Activated T-helper 1 cell treated with anti-CD3 and anti-CD28 coated beads, Interleukin-12 subunit alpha, Interleukin-12 subunit beta, Interleukin-2, Interleukin-4 antibody, amounts not matched to agents 30 ng/mL and 10 ng/mL and 1 ng/mL, durations not matched to agents 14 hours and 24 hours and 36 hours (primary cell): ENCODE measurements at places on chromosomes 2 and 18. TPM values are rescaled to one million over a fixed set of nuclear protein-coding genes. Genes with fewer than 3 reads are reported as not detected.

GRCh38 chr2:212484563-212485080 lies 54.0 kb downstream of the ERBB4 start:
- no peak for DNase-seq

GRCh38 chr2:124804014-124804940 lies 779.2 kb downstream of the CNTNAP5 start:
- DNase-seq = no peak

DNA sequence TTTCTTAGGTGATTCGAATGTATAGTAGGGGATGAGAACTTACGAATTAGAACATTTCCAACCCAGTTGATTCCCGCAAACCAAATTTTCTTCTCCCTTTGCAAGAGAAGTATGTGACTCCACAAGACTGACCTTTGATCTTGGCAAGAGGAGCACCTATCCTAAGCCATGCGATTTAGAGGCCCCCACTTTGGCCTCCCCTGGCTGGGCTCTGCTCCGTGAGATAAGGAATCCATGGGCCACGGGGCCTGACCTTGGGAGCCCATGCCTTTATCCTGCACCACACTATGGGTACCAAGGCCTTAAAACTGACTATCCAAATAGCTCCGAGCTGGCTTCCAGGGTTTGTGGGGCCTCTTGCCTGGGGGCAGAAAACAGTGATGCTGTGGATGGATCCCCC lies 135.8 kb downstream of the LRRTM1 start:
- no peak for DNase-seq

DNA sequence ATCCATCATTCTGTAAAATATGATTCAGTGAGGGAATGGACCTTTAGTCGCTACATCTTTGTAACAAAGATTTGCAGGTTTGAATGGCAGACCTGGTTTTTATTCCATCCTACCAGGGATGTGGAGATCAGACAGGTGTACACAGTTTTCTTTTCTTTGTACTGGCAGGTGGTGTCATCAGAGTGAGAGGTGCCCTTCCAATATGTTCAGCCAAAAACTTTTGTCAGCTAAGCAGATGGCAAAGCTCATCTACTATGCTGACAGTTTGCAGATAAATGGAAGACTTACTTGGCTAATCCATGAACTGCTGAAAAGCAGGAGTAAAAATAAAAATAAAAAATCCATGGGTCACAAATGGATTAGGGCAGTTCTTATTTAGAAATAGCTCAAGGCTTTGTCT lies 185.5 kb upstream of the DOK6 start:
- no peak for DNase-seq

- DNase-seq = no peak
Observed at GRCh38 chr2:113822087-113822815, 65.8 kb upstream of the SLC35F5 start.

DNA sequence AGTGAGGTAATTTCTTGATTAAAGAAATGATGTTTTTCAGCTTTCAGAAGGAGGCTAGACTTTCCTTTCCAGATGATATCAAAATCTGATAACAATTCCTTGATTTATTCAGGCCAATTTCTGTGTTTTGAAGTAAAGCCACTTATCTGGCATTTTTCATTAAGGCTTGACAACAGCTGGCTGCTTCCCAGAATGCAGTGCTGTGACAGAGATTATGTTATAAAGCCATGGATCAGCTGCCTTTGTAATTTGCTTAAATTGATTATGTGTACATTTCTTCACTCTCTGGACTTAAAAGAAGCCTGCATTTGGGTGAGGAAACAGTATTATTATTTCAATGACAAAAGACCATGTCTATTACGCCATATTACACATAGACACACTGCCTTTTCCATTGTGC lies 136.0 kb downstream of the PLCL1 start:
- DNase-seq = no peak

GRCh38 chr2:160310118-160310828 lies 110.2 kb upstream of the ITGB6 start:
- DNase-seq = no peak

DNA sequence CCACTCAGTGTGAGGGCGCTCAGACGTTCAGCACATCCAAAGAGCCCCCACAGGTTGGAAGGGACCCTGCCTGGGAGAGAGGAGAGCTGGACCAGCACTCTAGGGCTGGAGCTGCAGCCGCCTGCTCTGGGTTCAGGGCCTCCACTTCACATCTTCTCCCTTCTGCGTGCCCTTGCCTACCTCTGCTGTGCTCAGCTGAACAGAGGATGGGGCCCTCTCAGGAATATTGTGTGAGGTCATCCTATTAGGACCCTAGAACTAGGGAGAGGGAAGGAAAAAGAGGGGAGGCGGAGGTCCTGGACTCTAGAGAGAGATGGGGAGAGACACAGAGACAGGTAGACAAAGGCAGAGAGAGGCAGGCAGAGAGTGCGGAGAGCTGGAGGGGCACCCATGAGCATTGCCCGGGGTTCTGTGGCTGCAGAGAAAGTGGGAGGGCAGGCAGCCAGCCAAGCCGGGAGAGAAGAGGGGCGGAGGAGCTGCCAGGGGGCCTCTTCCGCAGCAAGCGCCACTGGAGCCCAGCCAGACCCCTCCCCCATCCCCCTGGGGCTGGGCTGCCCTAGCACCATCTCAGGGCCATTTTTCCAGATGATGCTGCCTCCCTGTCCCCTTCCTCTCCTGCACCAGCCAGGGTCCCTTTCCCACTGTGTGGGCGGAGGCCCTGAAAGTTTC lies 8.3 kb upstream of the TNS1 start:
- no peak for DNase-seq

GRCh38 chr2:120536141-120536540 lies 190.2 kb downstream of the INHBB start:
- DNase-seq = no peak

- no peak for DNase-seq
Observed at GRCh38 chr2:75548036-75548573, 12.6 kb downstream of the EVA1A start.

GRCh38 chr2:169933124-169933711 lies 106.0 kb downstream of the UBR3 start:
- no peak for DNase-seq

GRCh38 chr2:217297096-217297495 lies 437.2 kb upstream of the TNP1 start:
- DNase-seq = no peak

GRCh38 chr2:142557391-142557790 lies 320.1 kb upstream of the KYNU start:
- no peak for DNase-seq

GRCh38 chr2:120972286-120972685 lies 236.6 kb downstream of the GLI2 start:
- no peak for DNase-seq

DNA sequence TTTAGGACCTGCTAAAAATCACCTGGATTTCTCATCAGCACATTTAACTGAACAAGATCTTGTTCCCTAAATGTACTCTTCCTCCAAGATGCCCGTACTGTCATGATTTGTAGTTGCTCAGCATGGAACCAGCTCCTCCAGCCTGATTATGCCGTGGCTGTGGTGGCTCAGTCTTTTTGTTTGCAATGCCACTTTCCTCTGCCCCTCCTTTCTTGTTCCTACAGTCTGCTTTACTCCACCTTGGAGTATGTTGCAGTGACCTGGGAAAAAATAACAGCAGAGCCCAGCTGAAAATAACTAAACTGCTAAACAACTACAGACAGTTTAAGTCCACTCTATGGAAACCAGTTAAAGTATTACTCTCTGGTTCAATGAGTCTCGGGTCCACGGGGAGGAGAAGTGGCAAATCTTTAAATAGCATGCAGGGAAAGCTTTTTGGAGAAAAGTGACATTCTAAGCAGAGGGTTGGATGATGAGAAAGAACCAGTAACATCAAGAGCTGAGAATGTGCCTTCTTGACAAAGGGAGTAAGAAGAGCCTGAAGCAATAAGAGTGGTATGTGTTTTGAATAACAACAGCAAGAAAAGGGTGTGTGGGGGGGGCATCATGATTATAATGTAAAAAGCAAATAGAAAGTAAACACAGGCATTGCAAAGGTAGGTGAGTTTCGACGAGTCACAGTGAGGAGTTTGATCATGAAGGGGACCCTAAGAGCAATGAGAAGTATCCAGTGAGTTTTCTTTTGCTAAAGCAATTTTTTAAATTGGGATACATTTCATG lies 225.7 kb downstream of the TMX3 start:
- no peak for DNase-seq

- no peak for DNase-seq
Observed at GRCh38 chr2:136214307-136215200, 96.6 kb upstream of the CXCR4 start.

GRCh38 chr18:5600378-5601071 lies 56.7 kb upstream of the EPB41L3 start:
- DNase-seq = no peak

DNA sequence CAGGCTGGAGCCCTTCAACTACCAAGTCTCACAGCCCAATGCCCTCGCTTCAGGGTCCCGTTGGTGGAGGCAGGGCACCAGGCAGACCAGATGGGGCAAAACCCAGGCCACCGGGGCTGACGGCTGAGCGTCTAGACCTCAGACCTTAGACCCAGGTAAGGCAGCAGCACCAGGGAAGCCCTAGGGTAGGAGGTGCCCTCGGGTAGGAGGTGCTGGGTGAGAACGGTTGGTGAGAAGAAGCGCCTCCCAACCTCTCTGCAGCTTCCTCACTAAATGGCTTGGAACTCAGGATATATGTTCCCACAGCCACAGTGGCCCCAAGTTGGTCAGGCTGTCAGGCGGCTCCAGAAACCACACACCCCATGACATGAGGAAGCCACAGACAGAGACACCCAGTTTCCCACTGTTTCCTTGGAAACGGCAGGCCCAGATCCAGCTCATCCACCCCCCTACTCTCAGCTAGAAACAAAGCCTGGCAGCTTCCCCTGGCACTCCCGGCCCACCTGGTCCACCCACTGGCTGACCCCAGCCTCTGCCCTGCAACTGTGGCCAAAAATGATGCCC lies 13.1 kb upstream of the MLPH start:
- DNase-seq = no peak

SERPINB5 gene
- not detected in 2 replicates for total RNA-seq

CDH2 gene
- 0.10 and 0.16 TPM in 2 replicates for total RNA-seq

PSMD1 gene
- 172 and 181 TPM in 2 replicates for total RNA-seq

IMPA2 gene
- 14.4 and 19.3 TPM in 2 replicates for total RNA-seq

PARD6G gene
- 0.10 and 0.15 TPM in 2 replicates for total RNA-seq
